Lower lobe of right lung (tissue), 2 donors: ENCODE measurements at places on chromosomes 2 and 18. TPM values are rescaled to one million over a fixed set of nuclear protein-coding genes. Genes with fewer than 3 reads are reported as not detected.

GRCh38 chr2:23422089-23423061 is 37.4 kb downstream of the KLHL29 start:
- H3K36me3 ChIP-seq, result no peaks in the 10 kb centered on the region
- no peak overlapping the region for H3K27ac ChIP-seq
- H3K4me3 ChIP-seq, result no peak overlapping the region
- DNase-seq, result no peak
- H3K27me3 ChIP-seq, result no peaks in the 10 kb centered on the region
- H3K4me1 ChIP-seq, result peaks cover 11% of the 10 kb centered on the region

CHCHD5 gene
- total RNA-seq, result 23.0 TPM

DNA sequence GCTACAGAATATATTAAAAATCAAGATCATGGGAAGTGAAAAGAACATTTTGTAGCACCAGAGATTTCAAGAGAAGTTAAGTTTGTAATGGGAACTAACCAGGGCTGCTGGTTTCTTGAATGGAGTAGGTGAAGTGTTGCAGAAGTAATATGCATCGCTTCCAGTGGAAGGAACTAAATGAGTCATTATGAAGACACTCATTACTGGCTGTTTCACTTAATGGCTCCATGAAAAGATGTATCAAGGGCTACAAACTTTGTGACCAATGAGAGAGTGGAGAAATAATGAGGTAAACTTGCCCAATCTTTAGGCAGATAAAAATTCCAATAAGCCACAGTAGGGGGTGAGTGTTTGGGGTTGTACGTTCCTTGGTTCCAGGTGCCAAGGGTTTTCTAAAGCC is 380.4 kb upstream of the POU3F3 start:
- H3K27ac ChIP-seq, result no peak overlapping the region
- no peaks in the 10 kb centered on the region for H3K27me3 ChIP-seq
- no peak for DNase-seq
- no peaks in the 10 kb centered on the region for H3K36me3 ChIP-seq

- H3K4me3 ChIP-seq, result no peak overlapping the region
- H3K36me3 ChIP-seq, result no peaks in the 10 kb centered on the region
Observed at GRCh38 chr2:207330912-207331311, 165.2 kb upstream of the KLF7 start.

- no peak overlapping the region for H3K27ac ChIP-seq
- DNase-seq, result no peak
- H3K4me1 ChIP-seq, result peaks cover 77% of the 10 kb centered on the region
- no peaks in the 10 kb centered on the region for H3K27me3 ChIP-seq
- no peaks in the 10 kb centered on the region for H3K36me3 ChIP-seq
Observed at GRCh38 chr2:54514822-54515569, 58.9 kb downstream of the SPTBN1 start.

DNA sequence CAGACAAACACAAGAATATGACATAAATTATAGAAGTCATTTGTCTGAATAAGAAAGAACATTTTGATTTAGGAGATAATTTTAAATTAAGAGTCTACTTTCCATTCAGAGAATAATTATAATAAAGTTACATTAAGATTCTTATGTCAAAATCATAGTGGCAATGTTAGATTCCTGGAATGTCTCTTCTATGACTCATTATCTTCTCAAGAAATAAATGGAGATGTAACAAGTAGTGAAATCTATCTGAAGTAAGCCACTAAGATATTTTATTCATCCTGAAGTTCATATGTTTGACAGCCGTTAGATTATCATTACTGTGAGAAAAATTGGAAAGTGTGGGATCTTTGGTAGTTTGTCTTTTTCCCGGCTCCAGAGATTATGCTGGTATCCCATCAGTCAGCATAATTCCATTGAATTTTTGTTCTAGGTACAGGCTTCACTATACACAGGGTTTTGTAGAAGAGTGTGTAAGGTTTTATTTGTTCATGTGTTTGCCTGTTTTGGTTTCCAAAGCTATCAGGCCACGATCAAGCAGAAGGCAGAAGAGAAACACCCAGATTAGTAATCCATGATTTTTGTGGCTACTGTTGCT is 1246.6 kb upstream of the LRRTM1 start:
- no peaks in the 10 kb centered on the region for H3K4me1 ChIP-seq
- H3K36me3 ChIP-seq, result no peaks in the 10 kb centered on the region
- DNase-seq, result no peak
- H3K27me3 ChIP-seq, result no peaks in the 10 kb centered on the region
- H3K27ac ChIP-seq, result no peak overlapping the region
- H3K4me3 ChIP-seq, result no peak overlapping the region

- H3K27ac ChIP-seq, result no peak overlapping the region
- H3K27me3 ChIP-seq, result no peaks in the 10 kb centered on the region
- no peak for DNase-seq
- no peaks in the 10 kb centered on the region for H3K4me1 ChIP-seq
- no peak overlapping the region for H3K4me3 ChIP-seq
- no peaks in the 10 kb centered on the region for H3K36me3 ChIP-seq
Observed at GRCh38 chr2:105576050-105576439, 168.7 kb upstream of the NCK2 start.

DNA sequence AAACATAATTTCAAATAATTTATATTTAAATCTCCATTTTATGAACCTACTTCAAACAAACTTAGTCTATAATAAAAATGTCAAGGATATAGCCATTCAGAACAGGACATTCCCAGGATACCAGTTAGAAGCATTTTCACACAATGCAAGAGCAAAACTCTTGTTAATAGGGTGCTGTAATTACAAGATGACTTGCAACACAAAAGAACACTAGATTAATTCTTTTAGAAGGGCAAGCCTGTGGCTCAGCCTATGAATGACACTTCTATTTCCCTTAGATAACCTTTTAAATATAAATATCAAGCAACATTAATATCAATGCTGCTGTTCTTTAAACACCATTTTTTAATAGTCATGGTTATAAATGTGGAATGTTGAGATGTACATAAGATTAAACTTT is 157.9 kb upstream of the SCN7A start:
- H3K27ac ChIP-seq, result no peak overlapping the region
- H3K4me3 ChIP-seq, result no peak overlapping the region
- H3K27me3 ChIP-seq, result no peaks in the 10 kb centered on the region
- DNase-seq, result no peak

GRCh38 chr2:120108049-120108448 is 95.2 kb downstream of the EPB41L5 start:
- no peaks in the 10 kb centered on the region for H3K27me3 ChIP-seq
- H3K36me3 ChIP-seq, result peaks cover 21% of the 10 kb centered on the region
- no peak for DNase-seq
- H3K27ac ChIP-seq, result peak overlapping the region; percentile 33
- H3K4me3 ChIP-seq, result no peak overlapping the region
- H3K4me1 ChIP-seq, result peaks cover 32% of the 10 kb centered on the region

- no peaks in the 10 kb centered on the region for H3K27me3 ChIP-seq
- no peak for DNase-seq
- H3K4me3 ChIP-seq, result no peak overlapping the region
- H3K4me1 ChIP-seq, result no peaks in the 10 kb centered on the region
- H3K27ac ChIP-seq, result no peak overlapping the region
Observed at GRCh38 chr2:69483024-69483423, 45.8 kb upstream of the NFU1 start.

- DNase-seq, result no peak
- peaks cover 15% of the 10 kb centered on the region for H3K4me1 ChIP-seq
- H3K27ac ChIP-seq, result no peak overlapping the region
Observed at GRCh38 chr2:235670974-235671787, 177.3 kb downstream of the AGAP1 start.

GRCh38 chr2:32375228-32375892 is 18.5 kb downstream of the BIRC6 start:
- H3K4me3 ChIP-seq, result no peak overlapping the region

DSG2 gene
- 27.6 TPM for total RNA-seq

GRCh38 chr18:47500930-47501329 is 249.5 kb upstream of the SKOR2 start:
- H3K4me1 ChIP-seq, result no peaks in the 10 kb centered on the region
- H3K27me3 ChIP-seq, result no peaks in the 10 kb centered on the region
- no peak overlapping the region for H3K4me3 ChIP-seq
- no peak for DNase-seq
- H3K36me3 ChIP-seq, result no peaks in the 10 kb centered on the region
- no peak overlapping the region for H3K27ac ChIP-seq

DNA sequence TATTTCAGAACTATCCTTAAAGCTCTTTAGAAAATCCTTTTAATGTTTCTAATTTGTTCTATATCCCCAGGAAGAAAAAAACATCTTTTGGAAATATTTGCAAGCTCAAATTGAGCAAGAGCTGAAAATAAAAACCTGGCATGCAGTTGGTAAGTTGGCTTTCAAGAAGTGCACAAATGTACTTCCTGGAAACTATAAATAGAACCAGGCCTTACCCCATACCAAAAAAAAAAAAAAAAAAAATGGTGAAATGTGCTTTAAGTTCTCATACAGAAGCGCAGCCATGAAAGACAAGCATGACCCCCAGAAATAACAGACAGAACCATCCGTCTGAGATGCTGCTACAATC is 178.5 kb downstream of the HDAC4 start:
- DNase-seq, result no peak
- no peaks in the 10 kb centered on the region for H3K36me3 ChIP-seq
- H3K4me3 ChIP-seq, result peak overlapping the region; percentile 35
- peak overlapping the region; percentile 93 for H3K27ac ChIP-seq

DNA sequence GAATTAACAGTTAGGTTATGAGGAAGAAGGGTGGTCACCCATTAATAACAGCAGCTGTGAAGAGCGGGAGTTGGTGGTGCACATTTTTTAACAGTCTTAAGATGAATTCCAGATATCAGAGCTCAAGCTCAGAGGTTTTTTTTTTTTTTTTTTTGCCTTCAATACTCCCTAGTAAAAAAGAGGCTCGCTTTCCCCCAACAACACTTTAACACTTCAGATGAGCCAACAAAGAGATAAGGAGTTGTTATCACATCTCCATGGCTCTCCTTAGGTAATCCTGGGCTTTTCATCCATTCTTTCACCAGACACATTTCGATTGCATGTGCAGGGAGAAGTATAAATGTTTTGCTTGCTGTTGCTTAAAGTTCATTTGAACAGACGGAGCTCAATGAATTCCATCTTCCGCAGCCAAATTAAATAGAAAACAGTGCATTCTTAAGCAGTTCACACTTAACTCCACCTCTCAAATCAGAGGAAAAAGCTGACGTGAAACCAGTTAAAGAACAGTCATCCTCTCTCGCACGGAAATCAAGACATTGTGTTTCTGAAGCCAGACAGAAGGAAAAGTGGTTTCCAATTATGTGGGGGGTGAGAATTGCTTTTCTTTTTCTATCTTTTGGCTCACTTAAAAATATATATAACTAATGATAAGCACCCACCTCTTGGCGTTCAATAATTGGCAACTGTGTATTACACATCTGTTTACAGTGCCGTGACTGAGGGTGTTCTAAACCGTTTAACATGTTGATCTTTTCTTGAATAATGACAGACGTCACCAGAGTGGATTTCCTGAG is 118.2 kb downstream of the ZNF521 start:
- H3K4me1 ChIP-seq, result peaks cover 26% of the 10 kb centered on the region
- no peak overlapping the region for H3K4me3 ChIP-seq
- H3K27ac ChIP-seq, result peak overlapping the region; percentile 9
- DNase-seq, result no peak

- H3K4me3 ChIP-seq, result no peak overlapping the region
- no peaks in the 10 kb centered on the region for H3K27me3 ChIP-seq
- H3K4me1 ChIP-seq, result no peaks in the 10 kb centered on the region
- H3K27ac ChIP-seq, result no peak overlapping the region
- H3K36me3 ChIP-seq, result no peaks in the 10 kb centered on the region
Observed at GRCh38 chr18:25360301-25360899, 8.4 kb upstream of the ZNF521 start.

FHOD3 gene
- total RNA-seq, result 2.5 TPM

- H3K4me1 ChIP-seq, result no peaks in the 10 kb centered on the region
- H3K27me3 ChIP-seq, result no peaks in the 10 kb centered on the region
- H3K4me3 ChIP-seq, result no peak overlapping the region
- no peak overlapping the region for H3K27ac ChIP-seq
- no peaks in the 10 kb centered on the region for H3K36me3 ChIP-seq
Observed at GRCh38 chr2:30662268-30663131, 144.7 kb downstream of the CAPN13 start.

- no peak overlapping the region for H3K27ac ChIP-seq
- no peaks in the 10 kb centered on the region for H3K4me1 ChIP-seq
- DNase-seq, result no peak
Observed at GRCh38 chr2:226605642-226606041, 194.0 kb downstream of the IRS1 start.

DNA sequence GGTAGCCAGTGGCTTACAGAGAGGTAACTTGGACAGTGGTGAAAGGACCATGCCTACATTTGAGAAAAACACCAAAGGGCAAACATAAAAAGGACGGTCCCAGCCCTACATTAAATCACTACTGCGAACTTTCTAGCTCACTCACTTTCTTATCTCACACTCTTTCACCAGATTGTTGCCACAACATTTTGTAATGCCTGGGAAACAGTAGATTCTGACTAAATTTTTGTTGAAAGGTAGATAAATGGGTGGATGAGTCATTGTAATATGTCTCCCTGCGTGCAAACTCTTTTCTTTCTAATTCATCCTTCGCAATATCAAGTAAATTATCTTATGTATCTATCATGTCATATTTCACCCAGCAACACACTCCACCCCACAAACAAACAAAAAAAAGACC is 192.2 kb downstream of the IRS1 start:
- H3K36me3 ChIP-seq, result no peaks in the 10 kb centered on the region
- DNase-seq, result no peak
- H3K4me1 ChIP-seq, result no peaks in the 10 kb centered on the region
- H3K4me3 ChIP-seq, result no peak overlapping the region

DNA sequence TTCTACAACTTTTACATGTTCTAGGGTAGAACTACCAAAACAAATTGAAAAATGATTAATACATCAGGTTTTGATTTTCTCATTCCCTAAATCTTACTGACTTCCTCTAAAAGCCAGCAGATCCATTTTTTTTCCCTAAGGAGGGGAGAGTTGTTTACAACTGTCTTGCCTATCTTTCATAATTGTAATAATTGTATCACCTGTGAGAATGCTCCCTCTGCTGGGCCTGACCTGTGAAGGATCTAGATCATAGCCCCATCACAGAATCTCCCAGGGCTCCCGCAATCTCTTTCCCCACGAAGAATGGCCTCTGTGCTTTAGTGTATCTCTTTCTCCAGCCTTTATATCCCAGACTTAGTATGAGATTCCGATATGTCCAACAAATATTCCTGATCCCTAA is 9.1 kb downstream of the LOXL3 start:
- no peak overlapping the region for H3K27ac ChIP-seq
- DNase-seq, result no peak
- no peaks in the 10 kb centered on the region for H3K36me3 ChIP-seq
- no peaks in the 10 kb centered on the region for H3K27me3 ChIP-seq

- no peak for DNase-seq
- H3K27ac ChIP-seq, result no peak overlapping the region
- H3K27me3 ChIP-seq, result no peaks in the 10 kb centered on the region
- H3K4me3 ChIP-seq, result no peak overlapping the region
Observed at GRCh38 chr2:13508671-13509070, 791.9 kb downstream of the TRIB2 start.

CABLES1 gene
- 44.2 TPM for total RNA-seq

DNA sequence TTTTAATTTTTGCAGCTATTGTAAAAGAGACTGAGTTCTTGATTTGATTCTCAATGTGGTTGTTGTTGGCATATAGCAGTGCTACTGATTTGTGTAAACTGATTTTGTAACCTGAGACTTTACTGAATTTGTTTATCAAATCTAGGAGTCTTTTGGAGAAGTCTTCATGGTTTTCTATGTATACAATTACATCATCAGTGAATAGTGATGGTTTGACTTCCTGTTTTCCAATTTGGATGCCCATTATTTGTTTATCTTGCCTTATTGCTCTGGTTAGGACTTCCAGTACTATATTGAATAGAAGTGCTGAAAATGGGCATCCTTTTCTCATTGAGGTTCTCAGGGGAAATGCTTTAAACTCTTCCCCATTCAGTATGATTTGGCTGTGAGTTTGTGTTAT is 99.7 kb downstream of the GULP1 start:
- no peak overlapping the region for H3K4me3 ChIP-seq
- no peaks in the 10 kb centered on the region for H3K27me3 ChIP-seq
- no peak overlapping the region for H3K27ac ChIP-seq
- H3K4me1 ChIP-seq, result no peaks in the 10 kb centered on the region
